ENCODE measurements at places on chromosomes 12 and 14.

GRCh38 chr12:120537856-120538220, 3.7 kb downstream of the RNF10 start:
- no peak for DNase-seq

DNA sequence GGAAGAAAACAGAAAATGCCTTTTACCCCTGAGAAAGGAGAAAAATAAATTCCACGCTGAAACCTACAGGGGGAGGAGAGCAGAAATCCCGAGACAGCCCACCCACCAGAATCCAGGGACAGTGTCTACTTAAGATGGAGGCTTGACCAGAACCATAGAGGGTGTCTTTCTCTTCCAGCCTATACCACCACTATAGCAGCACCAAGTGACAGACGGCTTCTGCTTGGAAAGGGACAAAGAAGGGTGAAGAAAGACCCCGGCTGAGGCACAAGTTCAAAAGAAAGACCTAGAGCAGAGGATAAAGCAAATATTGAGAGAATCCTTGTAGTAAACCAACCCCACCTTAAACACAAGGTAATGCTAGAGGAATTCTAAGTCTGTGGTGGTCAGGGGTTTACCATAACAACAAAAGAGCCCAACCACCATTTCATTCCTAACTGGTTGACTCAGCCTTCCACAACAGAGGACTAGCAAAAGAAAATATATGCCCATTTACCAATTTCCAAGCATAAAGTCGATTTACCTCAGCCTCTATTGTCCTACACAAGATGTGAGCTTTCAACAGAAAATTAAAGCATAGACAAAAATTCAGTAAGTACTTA, 105.3 kb upstream of the FOXG1 start:
- no peak for DNase-seq

GRCh38 chr12:82870771-82871377, 184.2 kb downstream of the TMTC2 start:
- no peak for DNase-seq

- DNase-seq = no peak
Measured at GRCh38 chr12:70426620-70427019, 60.5 kb downstream of the KCNMB4 start.

GRCh38 chr12:128974881-128975280, 121.6 kb downstream of the GLT1D1 start:
- no peak for DNase-seq

- no peak for DNase-seq
Measured at GRCh38 chr14:21072781-21073339, 2.8 kb downstream of the ARHGEF40 start.

DNA sequence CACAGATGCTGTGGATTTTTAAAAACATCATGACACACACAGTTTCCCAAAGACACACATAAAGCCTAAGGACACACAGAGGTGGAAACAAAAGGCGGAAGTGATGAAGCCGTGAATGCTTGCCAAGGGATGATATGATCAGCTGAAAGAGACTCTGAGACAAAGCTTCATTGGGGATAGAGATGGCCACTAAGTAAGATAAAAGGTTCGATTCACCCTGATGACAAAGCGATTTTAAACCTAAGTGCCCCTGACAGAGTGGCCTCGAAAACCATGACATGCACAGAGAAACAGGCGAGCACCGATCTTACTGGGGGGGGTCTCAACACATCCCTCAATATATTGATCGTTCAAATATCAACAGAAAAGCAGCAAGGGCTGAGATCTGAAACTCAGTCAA, 20.3 kb upstream of the EIF5 start:
- no peak for DNase-seq

DNA sequence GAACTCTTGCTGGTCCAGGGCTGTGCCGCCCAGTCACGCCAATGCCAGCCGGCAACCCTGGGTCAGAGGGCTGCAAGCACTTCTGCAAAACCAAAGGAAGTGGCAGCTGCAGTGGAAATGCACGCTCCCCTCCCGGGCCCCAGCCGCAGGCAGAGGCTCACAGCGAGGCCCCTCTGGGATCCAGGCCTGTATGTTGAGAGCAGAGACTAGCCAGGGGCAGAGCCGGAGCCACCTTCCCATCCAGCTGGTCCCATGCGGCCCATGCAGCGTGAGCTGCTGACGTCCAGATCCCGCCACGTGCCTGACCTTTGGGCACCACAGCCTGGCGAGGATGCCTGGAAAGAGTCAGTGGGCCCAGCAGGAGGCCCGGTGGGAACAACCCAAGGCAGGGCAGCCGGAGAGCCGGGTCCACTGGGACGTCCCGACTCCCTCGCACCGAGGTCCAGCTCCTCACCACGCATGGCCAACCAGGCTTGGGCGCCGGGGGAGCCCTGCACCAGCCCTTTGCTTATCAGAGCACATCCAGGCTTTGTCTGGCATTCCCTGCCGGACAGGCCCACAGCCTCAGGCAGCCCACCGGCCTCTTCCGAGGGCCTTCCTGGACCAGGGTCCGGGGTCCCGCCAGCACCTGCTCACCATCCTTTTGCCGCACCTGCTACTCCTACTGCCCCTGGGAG, 4.3 kb downstream of the GPR132 start:
- no peak for DNase-seq

- no peak for DNase-seq
Measured at GRCh38 chr12:53989227-53990113, 4.5 kb downstream of the HOXC10 start.

DNA sequence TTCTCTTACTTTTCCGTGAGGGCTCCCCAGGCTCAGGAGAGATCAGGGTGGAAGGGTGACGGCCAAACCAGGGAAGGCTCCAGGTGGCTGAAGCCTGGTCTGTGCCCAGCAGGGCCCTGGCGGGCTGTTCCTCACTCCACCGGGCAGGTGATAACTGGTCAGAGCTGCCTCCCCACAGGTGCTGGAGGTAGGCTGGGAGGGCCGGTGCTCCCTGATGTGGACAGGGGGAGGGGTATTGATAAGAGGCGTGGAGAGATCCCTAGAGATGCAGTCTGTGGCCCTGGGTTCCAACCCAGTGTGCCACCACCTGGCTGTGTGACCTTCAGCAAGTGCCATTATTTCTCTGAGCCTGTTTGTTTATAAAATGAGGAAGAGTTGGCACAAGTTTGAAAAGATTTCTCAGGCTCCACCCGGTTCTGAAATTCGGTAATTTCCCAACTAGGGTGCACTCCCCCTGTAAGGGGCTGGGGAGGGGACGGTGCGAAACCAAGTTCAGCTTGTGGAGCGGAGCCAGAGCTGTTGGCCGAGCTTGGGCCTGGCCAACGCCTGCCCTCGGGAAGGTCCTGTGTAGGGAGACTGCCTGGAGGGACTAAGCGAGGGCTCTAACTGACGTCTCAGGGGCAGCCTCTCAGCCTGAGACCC, 1.0 kb upstream of the NR4A1 start:
- no peak for DNase-seq

GRCh38 chr14:51789114-51789513, 71.3 kb upstream of the GNG2 start:
- no peak for DNase-seq

- no peak for DNase-seq
Measured at GRCh38 chr14:23482823-23483148, 13.3 kb downstream of the NGDN start.

GRCh38 chr14:89399594-89400068, 17.4 kb downstream of the FOXN3 start:
- DNase-seq = no peak

DNA sequence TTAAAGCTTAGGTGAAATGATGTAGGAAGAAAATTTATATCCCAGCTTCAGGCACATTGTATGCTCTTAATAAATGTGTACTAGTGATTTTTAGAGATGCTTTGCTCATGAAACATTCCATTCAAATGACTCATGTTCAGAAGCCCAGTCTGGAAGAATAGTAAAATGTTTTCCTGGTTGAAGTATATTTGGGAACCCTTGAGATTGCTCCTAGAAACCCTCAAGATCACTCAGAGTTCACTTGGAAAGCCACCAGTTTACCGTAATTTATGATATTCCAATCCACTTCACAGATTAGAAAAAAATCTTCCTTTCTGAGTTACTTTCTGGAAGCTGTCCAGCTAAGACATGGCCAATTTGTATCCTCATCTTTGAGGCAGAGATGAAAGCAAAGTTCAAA, 186.4 kb downstream of the SYT10 start:
- no peak for DNase-seq

DNA sequence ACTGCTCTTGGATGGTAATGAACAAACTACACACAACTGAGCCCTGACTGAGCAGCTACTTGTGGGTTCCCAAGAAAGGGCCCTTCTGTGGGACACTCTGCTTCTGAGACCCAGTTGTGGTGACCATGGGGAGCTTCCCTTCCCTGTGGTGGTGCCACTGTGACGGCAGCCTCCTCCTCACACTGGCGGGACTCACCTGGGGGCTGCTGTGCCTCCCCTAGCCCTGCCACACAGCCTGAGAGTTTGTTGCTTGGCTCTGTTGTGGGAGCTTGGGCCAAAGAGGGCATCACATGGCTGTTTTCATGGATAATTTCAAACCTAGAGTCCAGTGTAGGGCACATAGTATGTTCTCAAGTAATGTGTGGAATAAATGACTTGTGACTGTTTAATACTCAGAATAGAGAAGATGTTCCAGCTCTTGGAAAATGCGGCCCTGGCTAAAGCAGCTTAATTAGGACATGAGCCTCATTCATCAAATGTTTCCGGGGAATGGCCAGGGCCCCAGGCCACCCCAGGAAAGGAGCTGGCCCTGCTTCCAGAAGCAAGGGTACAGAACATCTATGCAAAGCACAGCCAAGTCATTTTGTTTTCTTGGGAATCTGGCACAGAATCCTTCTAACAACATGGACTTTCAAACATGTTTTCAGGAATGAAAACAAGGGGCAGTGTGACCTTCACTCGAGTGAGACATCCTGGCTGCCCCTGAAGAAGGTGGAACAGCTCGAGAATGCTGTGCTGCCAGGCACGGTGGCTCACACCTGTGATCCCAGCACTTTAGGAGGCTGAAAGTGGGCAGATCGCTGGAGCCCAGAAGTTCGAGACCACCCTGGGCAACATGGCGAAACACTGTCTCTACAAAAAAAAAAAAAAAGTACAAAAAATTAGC, 21.2 kb downstream of the ZFYVE21 start:
- DNase-seq = no peak

- DNase-seq = no peak
Measured at GRCh38 chr12:103495469-103496456, at the start of gene C12orf42. TSS of gene C12orf42 (minus strand) at chr12:103495968. CDS start at chr12:103478426, 17,542 bp downstream.

- DNase-seq = no peak
Measured at GRCh38 chr12:57752668-57753000, 524 bp upstream of the CDK4 start.

DNA sequence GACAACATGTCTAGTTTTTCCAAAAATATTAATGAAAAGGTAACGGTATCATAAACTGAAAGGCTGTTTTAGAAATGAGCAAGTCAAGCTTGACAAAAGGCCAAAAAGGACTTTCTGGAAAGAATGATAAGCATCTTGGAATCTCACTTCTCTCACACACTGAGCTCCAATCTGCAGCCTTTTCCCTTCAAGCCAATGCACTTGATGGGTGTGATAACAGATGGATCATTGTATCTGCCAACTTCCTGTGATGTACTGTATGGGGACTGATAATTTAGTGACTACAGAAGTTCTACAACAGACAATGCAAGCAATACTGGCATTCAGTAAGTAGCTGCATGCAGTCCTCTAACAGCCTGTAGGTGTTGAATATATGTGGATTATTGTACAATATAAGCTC, 147.1 kb downstream of the MED13L start:
- DNase-seq = no peak

DNA sequence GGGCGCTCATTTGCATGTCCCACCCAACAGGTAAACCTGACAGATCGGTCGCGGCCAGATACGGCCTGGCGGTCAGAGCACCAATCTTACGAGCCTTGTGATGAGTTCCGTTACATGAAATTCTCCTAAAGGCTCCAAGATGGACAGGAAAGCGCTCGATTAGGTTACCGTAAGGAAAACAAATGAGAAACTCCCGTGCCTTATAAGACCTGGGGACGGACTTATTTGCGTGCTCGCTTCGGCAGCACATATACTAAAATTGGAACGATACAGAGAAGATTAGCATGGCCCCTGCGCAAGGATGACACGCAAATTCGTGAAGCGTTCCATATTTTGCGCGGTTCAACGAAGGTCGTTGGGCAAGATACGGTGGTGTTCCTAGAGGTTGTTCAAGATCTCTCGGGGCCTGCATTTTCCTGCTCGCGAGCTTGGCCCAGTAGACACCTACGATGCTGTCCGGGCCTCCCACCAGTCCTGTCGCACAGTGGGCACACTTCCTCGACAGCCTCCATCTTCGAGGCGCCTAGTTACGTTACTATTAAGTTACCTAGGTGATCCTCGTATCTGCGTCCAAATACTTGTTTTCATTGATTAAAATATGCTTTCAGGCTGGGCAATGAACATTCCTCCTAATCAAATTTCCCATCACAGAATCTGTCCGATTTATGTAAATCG, at the start of gene RNU6-7:
RNU6-7 (plus strand) TSS at position 230 of the 675 bp plus-strand sequence.
- DNase-seq = no peak

DNA sequence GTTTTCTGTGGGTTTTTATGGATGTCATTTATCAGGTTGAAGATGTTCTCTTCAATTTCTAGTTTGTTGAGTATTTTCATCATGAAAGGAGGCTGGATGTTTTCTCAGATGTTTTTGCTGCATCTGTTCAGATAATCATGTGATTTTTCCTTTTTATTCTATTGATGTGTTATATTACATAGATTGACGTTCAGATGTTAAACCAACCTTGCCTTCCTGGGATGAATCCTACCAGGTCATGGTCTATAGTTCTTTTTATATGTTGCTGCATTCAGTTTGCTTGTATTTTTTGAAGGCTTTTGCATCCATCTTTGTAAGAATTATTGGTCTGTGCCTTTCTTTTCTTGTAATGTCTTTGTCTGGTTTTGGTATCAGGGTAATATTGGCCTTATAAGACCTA, 43.9 kb upstream of the LYZ start:
- no peak for DNase-seq

DNA sequence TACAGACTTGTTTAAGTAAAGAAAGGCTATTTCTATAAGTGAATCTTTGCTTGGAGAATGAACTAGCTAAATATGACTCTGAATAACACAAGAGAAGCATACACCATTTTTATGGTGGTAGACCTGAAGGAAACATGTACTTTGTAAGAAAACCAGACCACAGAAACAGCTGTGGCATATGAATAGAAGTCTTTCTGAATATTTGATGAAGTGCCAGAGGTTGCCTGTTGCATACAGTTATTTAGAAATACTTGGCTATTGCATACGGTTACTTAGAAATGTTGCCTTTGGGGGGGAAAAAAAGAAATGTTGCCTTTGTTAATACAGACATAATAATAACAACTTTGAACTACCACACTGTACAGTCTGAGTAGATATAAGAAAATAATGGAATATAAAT, 16.8 kb upstream of the LEMD3 start:
- no peak for DNase-seq

Data from right atrium auricular region (tissue), 2 donors.